NCI-H2029 treated with DMSO at 0.1 percent for 48 hours (cell line): ENCODE measurements at places on chromosomes 12 and 14.

DNA sequence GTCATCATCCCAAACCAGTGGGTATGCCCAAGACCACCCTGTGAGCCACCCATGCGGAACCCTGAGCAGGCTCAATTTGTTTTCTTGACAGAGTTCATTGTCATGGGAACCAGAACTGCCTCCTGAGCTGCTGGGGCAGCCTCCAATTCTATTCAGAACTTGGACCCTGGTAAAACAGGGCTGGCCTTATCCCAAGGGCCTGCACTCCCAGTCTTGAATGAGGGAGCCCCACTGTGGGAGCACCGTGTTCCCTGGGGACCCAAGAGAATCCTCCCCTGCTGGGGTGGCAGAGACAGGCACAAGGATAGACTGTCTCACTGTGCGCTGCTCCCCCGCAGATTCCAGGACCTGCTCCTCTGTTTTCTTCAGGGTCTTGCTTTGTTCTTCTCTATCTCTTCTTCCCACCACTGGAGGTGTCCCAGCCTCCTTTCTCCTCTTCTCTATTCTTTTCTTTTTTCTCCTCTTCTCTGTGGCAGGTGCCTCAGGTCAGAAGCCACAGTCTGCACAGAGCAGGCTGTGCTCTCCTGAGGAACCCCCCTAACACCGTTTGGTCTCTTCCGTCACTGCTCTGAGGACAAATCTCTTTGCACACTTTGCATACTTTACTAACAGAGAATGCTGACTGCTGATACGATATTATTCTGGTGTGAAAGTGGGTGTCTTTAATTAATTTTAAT is 31.2 kb upstream of the CHPT1 start:
- DNase-seq, result no peak

- peak; percentile 87 for DNase-seq
Measured at GRCh38 chr12:130633771-130634170, 82.3 kb downstream of the RIMBP2 start.

- no peak for DNase-seq
Measured at GRCh38 chr12:8648576-8649205, 13.9 kb downstream of the MFAP5 start.

- DNase-seq, result no peak
Measured at GRCh38 chr14:67453575-67454300, 34.8 kb downstream of the TMEM229B start.

DNA sequence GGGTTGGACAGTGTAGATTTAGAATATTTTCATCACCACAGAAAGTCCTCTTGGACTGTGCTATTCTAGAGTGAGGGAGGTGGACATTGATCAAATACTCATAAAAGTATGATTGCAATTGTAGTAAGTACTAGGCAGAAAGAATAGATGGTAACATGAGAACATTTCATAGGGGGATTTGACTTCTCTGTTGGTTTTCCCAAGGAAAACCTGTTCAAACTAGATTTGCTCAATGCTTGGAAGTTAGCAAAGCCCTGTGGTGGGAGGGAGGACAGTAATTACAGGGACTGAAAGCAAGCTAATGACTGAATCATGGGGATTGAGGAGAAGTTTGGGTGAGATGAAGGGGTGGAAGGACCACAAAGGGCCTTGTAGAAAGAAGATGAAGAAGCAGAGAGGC is 24.4 kb upstream of the EID3 start:
- DNase-seq, result no peak

DNA sequence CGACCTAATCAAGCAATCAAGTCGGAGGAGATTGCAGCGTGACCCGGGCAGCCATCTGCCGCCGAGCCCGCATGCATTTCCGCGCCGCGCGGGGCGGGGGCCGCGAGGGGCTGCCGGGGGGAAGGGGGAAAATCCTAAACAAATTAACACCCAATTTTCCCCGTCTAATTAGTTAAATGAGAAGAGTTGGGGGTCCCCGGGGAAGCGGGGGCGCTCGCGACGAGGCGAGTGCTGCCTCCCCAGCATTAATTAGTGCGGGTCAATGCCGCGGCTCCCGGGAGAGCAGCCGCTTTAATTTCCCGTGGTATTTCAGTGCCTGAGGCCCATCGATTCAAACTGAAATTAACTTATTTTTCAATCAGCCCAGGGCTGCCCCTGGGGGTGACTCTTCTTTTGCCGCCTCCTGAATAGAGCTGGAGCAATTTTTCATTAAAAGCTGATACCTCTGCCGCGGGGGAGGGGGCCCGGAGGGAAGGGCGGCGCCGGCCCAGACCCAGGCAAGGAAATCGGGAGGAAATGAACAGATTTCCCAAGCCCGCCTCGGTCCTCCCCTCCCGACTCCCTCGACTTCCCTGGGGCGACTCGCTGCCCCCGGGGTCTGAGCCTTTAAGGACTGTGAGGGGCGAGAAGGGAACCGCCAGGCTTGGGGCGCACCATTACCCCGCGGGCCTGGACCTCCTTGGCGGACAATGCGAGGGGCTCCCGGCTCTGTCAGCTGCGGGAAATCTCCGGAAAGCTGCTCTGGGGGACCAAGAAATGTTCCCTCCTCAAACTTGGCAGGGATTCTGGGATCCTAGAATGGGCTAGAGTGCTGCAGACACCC is 18.9 kb downstream of the VSX2 start:
- DNase-seq, result no peak

- no peak for DNase-seq
Measured at GRCh38 chr14:68394764-68395143, 398.1 kb downstream of the ZFP36L1 start.

DNA sequence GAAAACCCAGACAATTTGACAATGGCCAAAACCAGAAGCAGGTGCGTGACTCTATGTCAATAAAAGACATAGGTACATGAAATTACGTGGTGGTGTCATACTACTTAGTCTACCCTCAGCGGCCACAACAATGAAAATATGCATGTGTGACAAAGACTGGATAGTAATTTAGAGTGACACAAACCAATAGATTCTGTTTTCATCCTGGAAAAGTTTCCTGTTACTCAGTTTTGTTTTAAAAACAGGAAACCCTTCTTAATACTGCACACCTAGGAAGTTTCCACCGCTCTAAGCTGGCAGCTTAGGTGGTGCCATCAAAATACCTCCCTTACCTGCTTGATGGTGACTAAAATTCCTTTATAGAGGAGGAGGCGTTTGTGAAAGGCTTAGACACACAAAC is 15.1 kb downstream of the POU6F1 start:
- DNase-seq, result no peak

DNA sequence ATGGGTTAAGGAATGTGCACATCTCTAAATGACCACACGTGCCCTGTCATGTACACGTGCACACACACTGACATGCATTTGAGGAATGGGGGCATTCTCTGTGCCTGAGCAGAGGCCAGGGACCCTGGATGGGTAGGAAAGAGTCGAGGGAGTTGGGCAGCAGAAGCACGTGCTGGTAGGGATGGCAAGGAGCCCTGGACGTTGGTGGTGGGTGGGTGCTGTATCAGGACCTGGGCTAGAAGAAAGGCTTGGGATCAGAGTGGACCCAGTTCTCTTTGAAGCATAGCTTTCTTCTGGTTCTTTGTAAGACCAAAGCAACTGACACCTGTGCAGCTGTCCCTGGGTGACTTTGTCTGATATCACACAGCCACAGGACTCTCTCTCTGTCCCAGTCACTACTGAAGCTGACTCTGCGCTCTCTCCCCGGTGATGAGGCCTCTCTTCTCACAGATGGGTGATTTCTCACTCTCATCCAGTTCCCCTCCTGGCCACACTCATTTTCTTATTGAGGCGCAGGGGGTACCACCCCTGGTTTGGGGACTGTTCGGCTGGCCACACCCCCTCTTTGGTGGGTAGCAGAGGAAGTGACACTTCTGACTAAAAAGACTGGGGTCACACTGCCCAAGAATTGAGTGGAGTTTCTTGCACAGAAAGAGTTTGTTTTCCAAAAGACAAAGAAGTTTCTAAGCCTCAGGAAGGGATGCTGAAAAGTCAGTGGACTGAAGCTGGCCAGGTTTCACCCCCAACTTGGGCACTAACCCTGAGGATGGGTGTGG is 171.7 kb upstream of the RTL1 start:
- no peak for DNase-seq
